Brain pericyte (primary cell): ENCODE measurements at places on chromosomes 1 and 21.

GRCh38 chr21:40465382-40465781 is 381.6 kb downstream of the DSCAM start:
- no peak for DNase-seq

- DNase-seq, result no peak
Measured at GRCh38 chr1:8267307-8267706, 50.6 kb upstream of the SLC45A1 start.

DNA sequence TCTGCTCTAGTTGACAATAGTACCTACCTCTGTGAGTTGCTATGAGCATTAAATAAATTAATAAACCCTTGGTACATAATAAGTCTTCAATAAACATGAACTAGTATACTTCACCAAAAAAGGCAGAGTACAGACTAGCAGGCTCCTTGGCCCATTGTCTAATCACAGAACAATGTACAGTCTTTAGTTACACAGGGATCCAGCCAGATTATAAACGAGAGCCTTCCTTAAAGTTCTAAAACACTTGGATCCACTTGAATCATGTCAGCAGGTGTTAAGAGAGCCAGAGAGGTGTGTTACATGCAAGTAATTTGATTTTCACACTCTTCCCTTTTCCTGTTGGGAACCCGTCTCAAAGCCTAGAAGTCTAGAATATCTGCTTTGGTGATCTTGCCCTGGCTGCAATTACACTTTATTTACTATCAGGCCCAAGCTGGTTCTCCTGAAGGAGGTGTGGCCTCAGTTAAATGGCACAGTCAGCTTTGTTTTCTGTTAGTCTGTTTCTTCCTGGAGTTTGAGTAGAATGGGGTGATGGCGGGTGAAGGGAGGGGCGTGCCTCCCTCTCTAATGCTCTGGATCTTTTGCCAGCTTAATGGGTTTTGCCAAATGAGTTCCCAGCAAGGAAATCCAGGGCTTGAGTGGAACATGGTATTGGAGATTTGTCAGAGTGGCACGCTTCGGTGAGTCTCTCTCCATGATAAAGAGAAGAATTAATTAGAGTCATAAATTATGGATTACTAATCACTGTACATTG is 570.9 kb upstream of the CAMK1G start:
- no peak for DNase-seq

- DNase-seq, result no peak
Measured at GRCh38 chr1:25004355-25004754, 74.3 kb upstream of the RUNX3 start.

DNA sequence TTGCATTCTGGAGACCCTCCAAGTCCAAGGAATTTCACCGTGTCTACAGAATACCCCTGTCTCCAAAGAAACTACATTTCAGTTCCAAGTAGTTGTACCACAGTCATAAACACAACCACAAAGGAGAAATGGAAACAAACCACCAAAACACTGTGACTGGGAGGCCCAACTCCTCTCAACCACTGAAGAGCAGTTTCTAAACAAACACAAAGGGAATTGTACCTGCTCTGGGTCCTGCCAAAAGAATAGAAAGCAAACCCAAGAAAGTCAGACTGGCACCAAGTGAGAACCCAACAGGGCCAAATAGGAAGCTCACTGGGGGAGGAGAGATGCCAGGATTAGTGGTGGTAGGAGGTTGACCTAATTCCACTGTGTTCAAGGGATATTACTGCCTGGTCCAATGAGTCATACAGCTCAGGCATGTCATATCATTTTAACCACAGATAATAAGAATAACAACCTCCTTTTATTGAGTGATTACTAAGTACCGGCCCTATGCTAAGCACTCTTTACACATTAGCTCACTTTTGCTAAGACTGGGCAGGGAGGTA is 123.9 kb upstream of the PPP2R5A start:
- no peak for DNase-seq

DNA sequence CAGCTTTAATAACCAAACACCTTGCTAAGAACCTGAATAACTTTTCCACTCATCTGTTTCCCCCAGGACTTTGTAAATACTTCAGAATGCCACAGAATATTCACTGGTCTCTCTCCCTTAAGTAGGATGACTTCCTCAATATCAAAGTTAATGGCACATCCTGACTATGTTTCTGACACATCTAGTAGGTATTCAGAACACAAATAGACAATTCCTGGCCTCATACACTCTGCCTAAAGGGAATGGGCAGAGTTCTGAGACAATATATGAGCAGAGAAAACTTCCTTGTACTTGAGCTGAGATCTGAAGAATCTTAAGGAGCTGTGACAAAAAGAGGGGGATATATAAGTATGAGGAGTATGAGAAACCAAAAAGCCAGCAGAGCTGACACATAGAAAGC is 34.8 kb downstream of the ANKRD13C start:
- DNase-seq, result no peak

DNA sequence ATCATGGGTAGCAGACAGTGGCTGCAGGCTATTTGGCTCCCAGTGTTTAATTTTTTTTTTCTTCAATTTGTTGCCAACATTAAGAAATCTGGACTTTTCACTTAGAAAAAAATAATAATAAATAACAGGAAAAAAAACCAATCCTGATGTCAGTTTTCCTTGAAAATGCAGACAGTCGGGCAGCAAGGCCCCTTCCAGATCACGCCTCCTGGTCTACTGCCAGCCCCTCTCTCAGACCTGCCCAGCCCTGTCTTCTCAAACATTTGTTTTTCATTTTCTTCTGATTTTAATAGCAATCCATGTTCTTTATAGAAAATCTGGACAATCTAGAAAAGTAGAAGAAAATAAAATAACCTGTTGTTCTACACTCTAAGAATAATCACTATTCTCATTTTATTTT is 15.5 kb downstream of the IFNGR2 start:
- no peak for DNase-seq

- DNase-seq, result no peak
Measured at GRCh38 chr21:28587748-28588147, 404.9 kb downstream of the LTN1 start.

GRCh38 chr1:235358899-235359298 is 8.3 kb upstream of the TBCE start:
- DNase-seq, result no peak

- DNase-seq, result no peak
Measured at GRCh38 chr1:66339944-66340343, 194.0 kb upstream of the SGIP1 start.

DNA sequence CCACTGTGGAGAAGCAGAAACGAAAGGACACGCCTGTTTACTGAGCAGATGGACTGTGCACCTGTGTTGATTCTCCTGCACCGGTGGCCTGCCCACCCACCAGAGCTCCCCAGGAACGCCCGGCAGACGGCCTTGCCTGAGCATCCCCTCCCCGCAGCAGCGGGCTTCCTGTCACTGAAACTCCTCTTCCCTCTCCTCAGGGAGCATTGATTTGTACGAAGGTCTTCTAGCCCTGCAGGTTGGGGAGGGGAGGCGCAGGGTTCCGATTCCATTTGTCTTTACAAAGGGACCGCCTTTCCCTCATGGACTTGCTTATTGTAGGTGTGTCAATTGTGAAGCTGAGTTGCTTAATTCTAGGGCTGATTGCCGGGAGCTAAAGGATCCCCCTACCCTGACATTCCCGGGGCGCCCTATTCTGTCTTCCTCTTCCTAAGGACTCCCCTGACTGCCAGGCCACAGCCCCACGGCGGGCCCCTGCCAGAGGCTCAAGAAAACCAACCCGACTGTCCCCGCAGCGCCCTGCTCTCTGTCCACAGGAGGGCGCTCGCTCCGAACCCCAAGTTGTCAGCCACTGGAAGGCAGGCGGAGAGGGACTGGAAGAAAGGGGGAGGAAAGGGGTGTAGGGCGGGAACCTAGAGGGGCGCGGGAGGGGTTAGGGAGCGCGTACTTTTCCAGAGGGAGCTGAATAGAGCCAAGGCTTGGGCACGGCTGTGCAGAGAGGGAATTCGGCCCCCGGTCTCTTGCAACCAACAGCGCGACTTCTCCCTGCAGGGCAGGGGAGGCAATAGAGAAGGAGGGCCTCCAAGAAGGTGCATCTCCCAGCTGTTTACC is 2.8 kb downstream of the S100A6 start:
- peak; percentile 42 for DNase-seq

DNA sequence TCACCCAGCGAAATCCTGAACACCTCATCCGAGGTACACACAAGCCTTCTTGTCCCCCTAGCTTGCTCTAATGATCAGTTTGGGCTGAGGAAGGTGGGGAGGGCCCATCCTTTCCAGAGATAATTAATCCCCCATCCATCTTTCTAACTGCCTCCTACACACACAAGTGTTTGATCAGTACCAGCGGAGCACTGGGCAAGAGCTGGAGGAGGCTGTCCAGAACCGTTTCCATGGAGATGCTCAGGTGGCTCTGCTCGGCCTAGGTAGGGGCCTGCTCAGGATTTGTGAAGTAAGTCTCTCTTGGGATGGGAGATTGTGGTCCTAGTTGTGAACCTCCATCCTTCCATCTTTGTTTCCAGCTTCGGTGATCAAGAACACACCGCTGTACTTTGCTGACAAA is 5.8 kb downstream of the ANXA9 start:
- no peak for DNase-seq
